Lung (tissue), 17 donors: ENCODE measurements at places on chromosomes 7 and 10. TPM values are rescaled to one million over a fixed set of nuclear protein-coding genes. Genes with fewer than 3 reads are reported as not detected.

BAIAP2L1 gene
- 24.7 TPM for total RNA-seq

LRMDA gene
- 15.5 TPM for total RNA-seq

PIP gene
- total RNA-seq, result 1.5 TPM

STOX1 gene
- 10.1 TPM for total RNA-seq

SPDYE9 gene
- total RNA-seq, result not detected

LIPF gene
- not detected for total RNA-seq

ECHDC3 gene
- 24.9 TPM for total RNA-seq

- no peak overlapping the region for H3K4me3 ChIP-seq
- no peaks in the 10 kb centered on the region for H3K36me3 ChIP-seq
- peak overlapping the region; percentile 83 for H3K27ac ChIP-seq
- DNase-seq, result no peak
Measured at GRCh38 chr10:70459061-70459773, 17.7 kb upstream of the NODAL start.

GRCh38 chr10:22612318-22612717, 102.1 kb downstream of the PIP4K2A start:
- no peaks in the 10 kb centered on the region for H3K27me3 ChIP-seq
- H3K4me3 ChIP-seq, result no peak overlapping the region
- no peak overlapping the region for H3K27ac ChIP-seq
- H3K4me1 ChIP-seq, result peaks cover 8% of the 10 kb centered on the region
- no peaks in the 10 kb centered on the region for H3K36me3 ChIP-seq

- H3K27me3 ChIP-seq, result peaks cover 4% of the 10 kb centered on the region
- H3K27ac ChIP-seq, result no peak overlapping the region
- no peak overlapping the region for H3K4me3 ChIP-seq
- DNase-seq, result no peak
Measured at GRCh38 chr7:132456418-132456817, 119.9 kb downstream of the PLXNA4 start.

GRCh38 chr10:79053081-79053434, 15.7 kb upstream of the ZMIZ1 start:
- no peak for DNase-seq
- H3K27me3 ChIP-seq, result no peaks in the 10 kb centered on the region
- peaks cover 31% of the 10 kb centered on the region for H3K4me1 ChIP-seq

- H3K27ac ChIP-seq, result peak overlapping the region; percentile 76
- peak overlapping the region; percentile 42 for H3K4me3 ChIP-seq
- H3K4me1 ChIP-seq, result no peaks in the 10 kb centered on the region
- H3K36me3 ChIP-seq, result no peaks in the 10 kb centered on the region
Measured at GRCh38 chr7:15685358-15686294, 857 bp downstream of the MEOX2 start.

DNA sequence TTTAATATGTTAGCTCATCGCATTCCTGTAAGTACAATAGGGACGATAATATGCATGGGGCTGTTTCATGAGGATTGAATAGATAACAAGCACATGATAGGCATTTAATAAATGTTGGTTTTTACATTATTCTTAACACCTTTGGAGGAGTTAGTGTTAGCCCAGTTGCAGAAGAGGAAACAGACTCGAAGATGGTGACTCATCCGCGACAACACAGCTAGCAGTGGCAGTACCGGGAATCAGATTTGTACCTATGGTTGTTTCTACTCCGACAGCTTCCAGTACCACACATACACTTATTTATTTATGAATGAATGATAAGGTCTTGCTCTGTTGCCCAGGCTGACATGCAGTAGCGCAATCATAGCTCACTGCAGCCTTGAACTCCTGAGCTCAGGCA, 2.9 kb downstream of the LRMDA start:
- H3K27me3 ChIP-seq, result no peaks in the 10 kb centered on the region
- no peak overlapping the region for H3K4me3 ChIP-seq
- peaks cover 9% of the 10 kb centered on the region for H3K4me1 ChIP-seq

DNA sequence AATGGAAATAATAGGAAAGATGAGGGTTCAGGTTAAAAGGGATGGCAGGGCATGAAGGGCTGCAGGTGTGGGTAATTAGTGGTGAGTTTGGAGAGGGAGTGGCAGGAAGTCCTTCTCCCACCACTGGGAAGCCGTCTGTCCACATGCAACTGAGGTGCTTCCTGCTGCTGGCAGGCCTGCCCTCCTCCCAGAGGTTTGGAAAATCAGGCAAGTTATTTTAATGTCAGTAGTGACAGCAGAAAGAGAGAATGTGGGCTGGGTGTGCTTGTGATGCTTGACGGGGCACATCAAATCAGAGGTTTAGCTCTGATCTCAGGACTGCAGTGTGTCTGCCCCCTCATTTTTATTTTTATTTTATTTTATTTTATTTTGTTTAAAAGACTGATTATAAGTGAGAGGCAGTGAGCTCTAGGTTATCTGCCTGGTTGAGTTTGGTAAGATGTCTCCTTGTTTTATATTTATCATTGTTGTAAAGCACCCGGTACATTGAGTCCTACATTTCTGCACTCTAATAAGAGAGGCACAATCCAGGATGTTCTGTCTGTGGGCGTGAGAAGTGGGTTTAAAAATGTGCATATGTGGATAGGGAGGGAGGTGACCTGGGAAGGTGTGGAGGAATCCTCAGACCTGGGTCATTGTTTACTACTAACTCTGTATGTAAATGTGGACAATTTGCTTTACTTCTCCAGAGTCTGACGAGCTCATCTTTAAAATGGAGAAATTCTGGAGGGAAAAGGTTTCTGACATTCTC, 504.4 kb downstream of the LRMDA start:
- H3K4me1 ChIP-seq, result no peaks in the 10 kb centered on the region
- no peaks in the 10 kb centered on the region for H3K36me3 ChIP-seq
- no peak for DNase-seq
- H3K4me3 ChIP-seq, result no peak overlapping the region

GRCh38 chr10:101123085-101123814, 7.8 kb upstream of the TLX1 start:
- no peaks in the 10 kb centered on the region for H3K27me3 ChIP-seq
- no peak for DNase-seq
- H3K4me1 ChIP-seq, result peaks cover 22% of the 10 kb centered on the region

DNA sequence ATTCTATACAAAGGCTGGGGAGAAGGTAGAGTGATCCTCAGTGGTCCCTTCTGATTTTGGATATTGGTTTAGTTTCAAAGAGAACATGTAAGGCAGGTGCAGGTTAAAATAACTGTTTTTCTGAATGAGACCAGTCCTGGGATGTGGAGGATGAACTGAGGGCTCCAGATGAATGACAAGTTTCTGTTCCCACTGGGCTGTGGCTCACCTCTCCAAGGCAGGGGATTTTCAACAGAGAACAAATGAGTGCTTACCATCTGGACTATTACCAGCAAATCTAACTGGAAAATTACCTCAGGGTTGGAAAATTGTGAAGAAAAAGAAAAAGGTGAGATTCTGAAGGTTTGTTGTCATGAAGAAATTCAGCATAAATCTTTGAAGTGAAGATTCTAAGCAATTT, 8.0 kb downstream of the LAMB4 start:
- DNase-seq, result no peak
- no peaks in the 10 kb centered on the region for H3K4me1 ChIP-seq
- no peak overlapping the region for H3K27ac ChIP-seq
- no peak overlapping the region for H3K4me3 ChIP-seq

GRCh38 chr10:11951695-11952094, 90.9 kb downstream of the UPF2 start:
- DNase-seq, result no peak
- no peak overlapping the region for H3K4me3 ChIP-seq
- peaks cover 17% of the 10 kb centered on the region for H3K36me3 ChIP-seq
- no peaks in the 10 kb centered on the region for H3K27me3 ChIP-seq
- no peaks in the 10 kb centered on the region for H3K4me1 ChIP-seq

- H3K27me3 ChIP-seq, result no peaks in the 10 kb centered on the region
- no peak overlapping the region for H3K4me3 ChIP-seq
Measured at GRCh38 chr7:151595702-151596350, 76.1 kb upstream of the RHEB start.

DNA sequence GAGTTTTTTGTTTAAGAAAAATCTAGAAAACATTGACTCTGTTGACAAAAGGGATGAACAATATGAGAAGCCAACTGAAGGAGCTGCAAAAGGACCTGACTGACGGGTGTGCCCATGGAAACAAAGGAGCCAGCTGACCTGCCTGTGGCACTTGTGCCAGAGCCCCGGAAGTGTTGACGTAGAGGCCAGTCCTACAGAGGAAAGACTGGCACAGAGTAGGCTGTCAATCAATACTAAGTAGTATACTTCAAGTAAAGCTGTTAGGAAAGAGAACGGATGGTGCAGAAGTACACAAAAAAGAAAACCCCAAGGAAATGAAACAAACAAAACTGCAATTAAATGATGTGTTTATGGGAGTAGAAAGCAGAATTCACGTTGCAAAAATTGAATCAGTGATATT, 19.0 kb upstream of the ABI1 start:
- H3K4me3 ChIP-seq, result no peak overlapping the region
- H3K27me3 ChIP-seq, result no peaks in the 10 kb centered on the region
- no peaks in the 10 kb centered on the region for H3K4me1 ChIP-seq
- no peaks in the 10 kb centered on the region for H3K36me3 ChIP-seq

- no peaks in the 10 kb centered on the region for H3K4me1 ChIP-seq
- no peak overlapping the region for H3K4me3 ChIP-seq
- no peak overlapping the region for H3K27ac ChIP-seq
- peaks cover 7% of the 10 kb centered on the region for H3K27me3 ChIP-seq
- no peaks in the 10 kb centered on the region for H3K36me3 ChIP-seq
Measured at GRCh38 chr7:159130199-159130775, 14.4 kb downstream of the VIPR2 start.
